ENCODE measurements at places on chromosomes 3 and 15.

GRCh38 chr3:89787485-89787884 lies 680.1 kb downstream of the EPHA3 start:
- peak; percentile 61 for DNase-seq

DNA sequence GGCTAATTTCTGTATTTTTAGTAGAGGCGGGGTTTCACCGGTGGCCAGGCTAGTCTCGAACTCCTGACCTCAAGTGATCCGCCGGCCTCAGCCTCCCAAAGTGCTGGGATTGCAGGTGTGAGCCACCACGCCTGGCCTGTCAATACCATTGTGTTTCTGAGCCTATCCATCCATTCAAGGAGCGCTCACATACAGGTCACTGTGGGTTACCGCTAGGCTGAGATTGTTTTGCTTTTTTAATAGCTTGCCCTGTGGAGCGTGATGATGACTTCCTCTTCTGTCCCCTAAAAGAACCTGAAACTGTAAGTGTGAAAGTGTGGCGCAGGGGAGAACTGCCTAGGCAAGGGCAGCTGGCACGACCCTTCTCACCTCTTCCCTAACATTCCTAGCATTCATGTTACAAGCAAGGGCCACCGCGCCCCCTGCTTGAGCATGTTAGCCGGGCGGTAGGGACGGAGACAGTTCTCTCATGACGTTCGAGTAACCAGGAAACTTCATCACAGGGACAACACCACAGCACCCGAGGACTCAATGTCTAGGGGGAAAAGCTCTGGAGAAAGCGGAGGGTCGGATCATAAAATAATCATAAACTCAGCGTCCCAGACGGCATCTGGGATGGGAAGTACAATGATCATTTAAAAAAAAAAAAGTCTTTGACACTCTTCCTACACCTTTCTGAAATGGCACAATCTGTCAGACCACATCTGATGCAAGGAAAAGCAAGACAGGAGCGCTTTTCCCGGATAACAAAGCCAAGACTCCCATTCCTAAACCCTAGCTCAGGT lies 790 bp downstream of the LAMP3 start:
- DNase-seq: peak; percentile 33

DNA sequence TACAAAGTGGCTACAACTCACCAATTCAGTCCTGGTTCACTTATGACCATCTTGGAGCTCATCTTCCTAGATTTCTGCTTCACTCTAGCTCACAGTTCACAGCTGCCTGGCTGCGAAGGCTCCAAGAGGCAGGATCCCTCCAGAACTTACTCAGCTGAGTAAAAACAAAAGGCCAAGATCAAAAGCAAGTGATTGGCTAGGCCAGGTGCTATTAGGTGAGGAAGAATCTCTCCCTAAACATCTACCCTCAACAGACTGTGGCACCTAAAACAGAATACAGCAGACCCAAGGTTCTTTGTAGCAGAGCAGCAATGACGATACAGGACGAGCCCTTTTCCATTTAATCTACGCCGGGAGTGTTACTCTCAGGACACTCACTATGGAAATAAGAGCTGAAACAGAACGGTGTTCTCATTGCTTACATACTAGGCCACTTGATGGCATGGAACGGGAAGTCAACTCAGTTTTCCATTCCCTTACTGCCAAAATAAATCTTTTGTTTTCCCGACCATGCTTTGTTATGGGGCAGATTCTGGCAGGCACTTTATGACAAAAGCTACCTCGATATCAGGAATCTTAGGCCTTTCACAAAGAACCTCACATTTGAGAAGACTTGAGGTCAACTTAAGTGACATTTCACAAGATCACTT lies 901 bp downstream of the ICE2 start:
- DNase-seq: no peak

DNA sequence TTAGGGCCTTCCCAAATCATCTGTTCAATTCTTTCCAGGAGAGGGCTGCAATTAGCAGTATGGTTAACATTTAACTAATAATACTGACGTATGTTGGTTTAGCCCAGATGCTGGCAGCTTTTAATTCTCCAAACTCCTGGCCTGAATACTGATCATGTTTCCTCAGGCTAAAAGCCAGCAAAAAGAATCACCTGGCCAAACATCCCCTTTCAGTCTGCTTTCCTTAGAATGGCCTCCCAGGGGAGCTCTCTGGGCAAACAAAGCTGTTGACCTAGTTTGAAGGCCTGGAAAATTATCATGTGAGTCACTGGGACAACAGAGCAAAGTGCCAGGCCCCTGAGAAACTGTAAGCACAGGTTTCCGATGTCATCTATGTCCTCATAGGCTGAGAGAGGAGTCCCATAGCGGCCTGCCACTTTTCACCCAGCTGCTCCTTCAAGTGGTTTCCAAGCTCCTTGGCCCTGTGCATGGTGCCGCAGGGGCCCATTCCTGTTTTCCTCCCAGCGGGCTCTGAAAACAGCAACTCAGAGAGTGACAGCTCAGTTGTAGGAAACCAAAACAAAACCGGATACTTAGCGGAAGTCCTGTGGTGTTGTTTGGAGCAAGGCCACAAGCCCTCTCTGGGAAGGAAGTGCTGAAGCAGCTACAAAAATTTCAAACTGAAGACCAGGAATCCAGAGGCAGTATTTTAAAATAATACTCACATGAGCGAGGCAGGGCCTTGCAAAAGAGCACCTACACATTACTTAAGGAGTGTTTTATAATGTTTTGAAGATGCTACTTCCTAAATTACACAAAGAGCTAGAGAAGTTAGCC lies 36.5 kb upstream of the RAB11A start:
- DNase-seq: peak; percentile 83

GRCh38 chr3:72257738-72258137 lies 472.8 kb upstream of the PROK2 start:
- no peak for DNase-seq

- no peak for DNase-seq
Measured at GRCh38 chr3:114877378-114878113, 269.5 kb downstream of the ZBTB20 start.

Data from fibroblast of upper back skin (primary cell).